ENCODE measurements at places on chromosomes 12 and 14.

DNA sequence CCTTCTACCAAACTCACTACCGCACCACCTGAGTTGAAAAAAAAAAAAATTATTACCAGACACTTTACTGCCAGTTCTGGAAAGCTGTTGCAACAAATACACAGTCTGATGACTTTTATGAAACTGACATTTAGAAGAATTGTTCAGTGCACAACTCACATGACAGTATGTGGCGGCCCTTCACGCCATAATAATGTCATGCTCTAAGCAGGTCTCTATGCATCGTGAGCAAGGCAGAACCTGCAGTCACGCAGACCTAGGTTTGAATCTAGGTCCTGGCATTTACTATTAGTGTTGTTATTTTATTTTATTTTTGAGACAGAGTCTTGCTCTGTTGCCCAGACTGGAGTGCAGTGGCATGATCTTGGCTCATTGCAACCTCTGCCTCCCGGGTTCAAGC, 8.1 kb downstream of the MYL2 start:
- DNase-seq: no peak

DNA sequence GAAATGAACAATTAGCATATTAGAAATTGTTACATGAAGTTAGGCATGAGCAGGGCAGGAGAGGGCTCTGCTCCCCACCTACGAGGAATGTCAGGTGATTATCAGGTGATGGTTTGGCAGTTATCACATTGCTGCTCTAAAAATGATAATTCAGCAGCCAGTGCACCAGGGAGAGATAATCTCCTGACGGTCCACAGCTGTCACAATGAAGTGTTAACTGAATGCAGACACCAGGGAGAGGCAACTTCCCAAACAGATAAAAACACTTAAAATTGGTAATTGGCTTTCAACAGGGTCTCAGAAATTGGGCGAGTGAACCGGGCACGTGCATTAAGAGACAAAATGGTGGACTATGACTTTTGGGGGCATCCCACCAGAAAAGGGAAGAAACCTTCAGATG, 176.0 kb downstream of the GRIP1 start:
- no peak for DNase-seq

GRCh38 chr14:54330876-54331275, 65.9 kb upstream of the CDKN3 start:
- no peak for DNase-seq

DNA sequence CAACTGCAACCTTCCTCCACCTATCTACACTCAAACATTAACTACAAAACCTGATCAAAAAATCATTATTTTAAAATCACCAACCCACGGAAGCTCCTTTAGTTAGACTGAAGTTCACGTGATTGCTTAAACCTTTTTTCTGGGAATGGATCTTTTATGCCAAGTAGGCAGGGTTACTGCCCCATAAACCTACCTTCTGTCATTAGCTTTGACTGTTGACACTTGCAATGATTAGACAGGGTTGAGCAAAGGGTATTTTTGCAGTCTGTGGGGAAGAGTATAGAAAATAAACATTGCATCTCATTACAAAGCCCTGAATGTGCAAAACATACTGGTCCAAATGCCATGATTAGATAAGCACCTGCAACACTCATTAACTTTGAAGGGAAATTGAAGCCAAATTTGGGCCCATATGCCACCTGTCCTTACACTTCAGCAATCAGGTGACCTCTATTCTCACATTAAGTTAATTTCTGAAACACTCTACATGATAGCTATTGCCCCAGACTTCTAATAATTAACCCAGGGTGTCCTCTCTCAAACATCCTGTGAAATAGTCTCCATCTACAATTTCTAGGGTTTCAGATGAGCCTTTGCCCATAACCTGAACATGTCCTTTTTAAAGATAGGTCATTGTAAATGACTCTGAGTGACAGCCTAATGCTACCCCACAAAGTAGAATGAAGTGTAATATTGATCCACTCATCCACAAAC, 156.0 kb upstream of the PLEKHG7 start:
- no peak for DNase-seq

- no peak for DNase-seq
Measured at GRCh38 chr14:71668186-71668912, 263.9 kb upstream of the RGS6 start.

- DNase-seq: no peak
Measured at GRCh38 chr14:97319691-97320090, 522.5 kb downstream of the VRK1 start.

GRCh38 chr12:68279227-68280054, 26.0 kb upstream of the IL22 start:
- no peak for DNase-seq

DNA sequence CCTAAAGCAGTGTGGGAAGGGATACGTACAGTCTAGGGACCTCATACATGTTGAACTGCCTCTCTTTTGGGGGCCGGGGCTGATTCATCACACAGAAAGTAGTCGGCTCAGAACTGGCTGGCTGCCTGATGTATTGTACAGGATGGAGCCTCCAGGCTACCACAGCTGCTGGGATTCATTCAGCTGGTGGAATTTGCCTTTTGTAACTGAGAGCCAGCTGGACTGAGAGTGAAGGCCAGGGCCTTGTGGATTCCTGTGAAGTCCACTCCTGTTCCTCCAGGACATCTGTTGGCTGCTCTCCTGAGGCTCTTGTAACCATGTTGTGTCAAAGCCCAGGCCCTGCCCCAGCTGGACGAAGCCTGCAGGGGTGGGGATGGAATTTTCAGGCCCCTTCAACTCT, 116.3 kb upstream of the PRICKLE1 start:
- no peak for DNase-seq

DNA sequence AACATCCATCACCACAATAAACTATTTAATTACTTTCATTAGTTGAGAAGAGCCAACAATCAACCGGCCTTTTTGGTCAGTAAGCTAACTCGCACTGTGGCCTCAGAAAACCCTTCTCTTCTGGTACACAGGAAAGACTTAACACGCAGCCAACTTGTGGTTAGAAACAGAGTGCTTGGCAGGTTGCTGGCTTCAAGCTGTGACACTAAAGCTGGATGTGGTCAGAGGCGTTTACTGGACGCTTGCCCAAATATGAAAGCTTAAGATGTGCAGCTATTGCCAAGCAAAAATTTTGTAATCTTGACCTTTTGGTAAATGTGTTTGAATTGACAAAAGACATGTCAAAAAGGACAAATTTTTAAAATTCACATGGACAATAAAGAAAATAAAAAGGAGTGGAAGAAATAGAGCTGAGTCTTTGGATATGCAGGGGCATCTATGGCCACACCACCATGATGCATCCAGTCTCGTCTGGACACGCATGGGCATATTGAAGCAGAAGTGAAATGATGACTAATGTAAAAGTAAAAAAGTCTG, 2.6 kb upstream of the KLRK1 start:
- DNase-seq: no peak

- DNase-seq: no peak
Measured at GRCh38 chr12:20486233-20486632, 117.9 kb downstream of the PDE3A start.

GRCh38 chr12:41917938-41918341, 226.7 kb downstream of the GXYLT1 start:
- DNase-seq: no peak

DNA sequence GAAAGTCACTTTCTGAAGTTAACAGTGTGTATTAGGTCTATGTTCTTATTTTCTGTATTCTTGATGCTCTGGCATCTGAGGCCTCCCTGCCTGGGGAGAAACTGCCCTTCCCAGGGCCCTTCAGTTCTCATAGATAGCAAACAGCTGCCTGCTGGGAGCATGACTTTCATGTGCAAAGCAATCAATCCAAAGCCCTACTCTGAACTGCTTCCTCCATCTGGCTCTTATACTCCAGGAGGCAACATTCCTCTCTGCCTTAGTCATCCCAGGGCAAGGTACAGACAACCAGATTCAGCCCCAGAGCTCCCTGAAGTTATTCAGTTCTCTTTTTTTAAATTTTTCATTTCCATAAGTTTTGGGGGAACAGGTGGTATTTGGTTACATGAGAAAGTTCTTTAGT, 41.7 kb upstream of the RIN3 start:
- no peak for DNase-seq

DNA sequence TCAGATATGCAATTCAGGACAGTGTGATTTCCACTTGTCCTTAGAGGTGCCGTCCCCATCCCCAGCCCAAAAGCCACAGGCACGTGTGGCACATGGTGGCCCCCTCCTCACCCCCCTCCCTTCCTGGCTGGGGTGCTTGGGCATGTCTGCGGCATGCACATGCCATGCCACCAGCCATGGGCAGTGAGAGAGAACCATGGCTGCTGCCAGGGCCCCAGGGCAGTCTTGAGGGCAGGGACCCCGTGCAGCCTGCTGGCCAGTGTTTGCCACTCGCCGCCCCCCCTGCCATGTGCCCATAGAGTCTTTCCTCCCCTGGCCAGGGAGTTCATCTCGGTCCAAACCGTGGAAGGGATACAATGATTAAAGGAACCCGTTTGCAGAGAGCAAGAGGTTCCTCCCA, 41.5 kb downstream of the TNFAIP2 start:
- DNase-seq: no peak

DNA sequence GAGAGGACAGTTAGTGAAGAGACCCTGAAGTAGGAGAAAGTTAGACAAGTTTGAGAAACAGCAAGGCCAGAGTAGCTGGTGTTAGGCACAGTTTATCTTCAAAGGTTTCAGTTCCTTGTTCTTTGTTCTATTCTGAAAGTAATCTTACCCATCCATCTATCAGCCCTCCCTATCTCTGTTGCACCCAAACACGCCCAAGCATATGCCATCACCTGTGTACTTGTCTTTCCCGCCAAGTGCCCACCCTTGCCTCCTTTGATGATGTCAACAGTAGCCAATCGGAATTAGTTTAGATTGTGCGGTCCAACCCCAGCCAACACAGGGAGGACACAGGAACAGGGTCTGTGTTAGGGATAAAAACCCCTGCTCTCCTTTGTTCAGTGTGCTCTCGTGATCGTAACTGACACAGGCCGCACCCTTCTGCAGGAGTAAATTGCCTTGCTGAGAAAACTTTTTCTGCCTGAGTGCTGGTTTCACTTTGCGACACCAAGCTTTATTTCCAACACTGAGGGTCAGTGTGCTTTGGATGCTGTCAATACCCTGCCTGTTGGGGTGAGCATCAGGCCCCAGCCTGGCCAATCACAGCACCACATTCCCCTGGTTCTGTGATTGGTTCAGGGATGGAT, 4.7 kb upstream of the TMEM229B start:
- no peak for DNase-seq

- no peak for DNase-seq
Measured at GRCh38 chr12:122238861-122239260, 13.0 kb upstream of the DIABLO start.

- no peak for DNase-seq
Measured at GRCh38 chr14:85634205-85634604, 104.3 kb downstream of the FLRT2 start.

DNA sequence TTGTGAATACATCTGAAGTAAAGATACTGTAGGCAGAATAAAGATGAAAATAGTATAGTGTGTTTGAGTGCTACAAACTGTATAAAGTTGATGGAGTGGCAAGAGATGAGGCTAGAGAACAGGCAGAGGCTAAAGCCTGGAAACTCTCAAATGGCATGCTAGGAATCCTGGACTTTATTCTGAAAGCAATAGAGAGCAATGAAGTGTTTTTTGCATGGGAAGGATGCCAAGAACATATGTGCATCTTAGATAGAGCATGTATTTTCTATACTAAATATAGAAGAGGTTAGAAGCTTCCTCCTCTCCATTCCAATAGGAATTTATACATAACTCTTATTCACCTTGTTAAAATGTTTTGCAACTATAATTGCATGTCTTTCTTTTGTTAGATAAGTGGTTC, 86.3 kb upstream of the TMTC2 start:
- no peak for DNase-seq

GRCh38 chr12:27578689-27579372, 54.8 kb downstream of the PPFIBP1 start:
- no peak for DNase-seq

GRCh38 chr14:30949651-30950050, 75.3 kb downstream of the COCH start:
- no peak for DNase-seq

DNA sequence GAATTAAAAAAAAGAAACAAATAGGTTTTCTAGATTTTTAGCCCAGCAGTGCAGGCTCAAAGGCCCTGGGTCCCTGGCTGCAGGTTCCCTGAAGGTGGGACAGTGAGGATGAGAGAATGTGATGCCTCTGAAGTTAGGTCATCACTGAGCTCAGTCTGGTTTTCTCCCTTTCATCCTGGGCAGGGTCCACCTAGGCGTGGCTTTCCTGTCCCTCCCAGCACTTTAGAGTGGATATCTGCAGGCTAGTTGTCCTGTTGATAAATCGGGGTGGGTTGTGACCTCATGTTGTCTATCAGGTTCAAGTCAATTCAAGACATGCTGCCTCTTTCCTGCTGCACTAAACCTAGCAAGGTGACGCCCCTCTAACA, 60.9 kb downstream of the MAP1LC3B2 start:
- no peak for DNase-seq

GRCh38 chr14:39974036-39974435, 541.8 kb upstream of the FBXO33 start:
- no peak for DNase-seq

GRCh38 chr12:19704966-19705365, 265.7 kb downstream of the AEBP2 start:
- no peak for DNase-seq

GRCh38 chr12:92690601-92691000, 12.2 kb upstream of the PLEKHG7 start:
- DNase-seq: no peak

DNA sequence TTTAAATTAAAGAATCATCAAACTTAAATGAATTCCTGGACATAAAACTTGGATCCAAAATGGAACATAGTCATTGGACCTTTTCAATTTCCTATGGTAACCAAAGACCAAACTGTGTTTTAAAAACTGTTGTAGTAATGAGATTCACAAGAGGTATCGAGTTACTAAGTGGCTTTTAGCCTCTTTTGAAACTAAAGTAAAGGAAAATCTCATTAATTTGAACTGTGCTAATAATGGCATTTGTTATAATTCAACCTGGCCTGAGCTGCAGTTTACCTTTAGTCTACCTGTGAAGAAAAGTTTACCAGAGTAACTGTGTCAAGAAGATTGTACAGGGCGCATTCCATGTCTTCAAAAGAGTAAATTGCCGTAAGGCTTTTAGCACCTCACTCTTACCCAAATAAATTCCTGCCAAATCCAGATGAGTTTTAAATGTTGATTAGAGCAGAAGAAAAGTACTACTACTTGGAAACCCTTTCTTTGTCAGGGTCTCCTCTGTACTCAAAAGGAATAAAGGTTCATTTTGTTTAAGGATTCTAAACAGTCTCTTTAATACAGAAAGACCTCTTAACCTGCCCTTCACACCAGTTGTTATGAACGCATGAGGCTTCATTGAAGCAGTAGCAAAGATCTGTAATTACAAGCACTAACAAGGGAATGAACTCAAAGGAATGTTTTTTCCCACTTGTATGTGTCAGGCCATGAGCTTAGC, 17.1 kb upstream of the MED13L start:
- DNase-seq: no peak
